ENCODE measurements at places on chromosomes 3 and 15. TPM values are rescaled to one million over a fixed set of nuclear protein-coding genes. Genes with fewer than 3 reads are reported as not detected.

DNA sequence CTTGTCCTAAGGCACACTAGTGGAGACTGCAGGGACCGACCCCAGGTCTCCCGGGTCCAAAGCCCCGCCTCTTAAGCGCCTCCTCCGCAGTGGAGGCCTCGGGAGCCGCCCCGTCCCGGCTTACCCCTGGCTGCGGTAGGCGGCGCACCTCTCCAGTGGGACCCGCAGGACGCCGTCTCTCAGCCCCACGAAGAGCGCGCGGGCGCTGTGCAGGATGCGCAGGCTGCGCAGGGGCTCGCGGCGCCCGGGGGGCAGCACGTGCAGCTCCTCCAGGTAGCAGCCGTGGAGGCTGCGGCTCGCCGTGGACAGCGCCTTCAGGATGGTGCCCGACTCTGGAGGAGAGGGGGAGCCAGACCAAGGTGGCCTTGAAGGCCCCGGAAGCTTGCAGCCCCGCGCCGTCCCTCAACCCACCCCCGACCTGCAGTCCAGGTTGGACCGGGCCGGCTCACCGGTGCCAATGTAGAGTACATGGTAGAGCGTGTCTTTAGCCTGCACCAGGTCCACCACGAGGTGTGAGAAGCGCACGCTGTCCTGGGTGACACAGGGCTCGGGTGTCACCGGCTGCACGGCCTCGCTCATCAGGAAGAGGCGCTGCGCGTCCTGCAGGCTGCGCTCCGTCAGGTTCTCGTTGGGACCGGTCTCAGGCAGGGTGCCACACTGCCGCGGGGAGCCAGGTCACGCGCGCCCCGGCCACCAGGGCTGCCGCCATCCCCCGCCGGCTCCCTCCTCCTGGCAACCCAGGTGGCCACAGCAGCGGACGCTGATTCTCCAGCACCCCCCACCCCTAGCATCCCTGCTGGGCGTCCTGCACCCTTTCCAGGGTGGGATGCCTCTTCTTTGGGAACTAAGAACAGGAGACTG lies 105.5 kb downstream of the SEMA5B start:
- H3K4me1 ChIP-seq, result peaks cover 8% of the 10 kb centered on the region
- H3K36me3 ChIP-seq, result no peaks in the 10 kb centered on the region
- peak overlapping the region; percentile 66 for H3K4me3 ChIP-seq
- peak; percentile 35 for DNase-seq
- no peak overlapping the region for H3K27ac ChIP-seq
- peaks cover 13% of the 10 kb centered on the region for H3K27me3 ChIP-seq

- no peaks in the 10 kb centered on the region for H3K36me3 ChIP-seq
- no peak overlapping the region for H3K4me3 ChIP-seq
- H3K4me1 ChIP-seq, result no peaks in the 10 kb centered on the region
- no peak overlapping the region for H3K27ac ChIP-seq
Observed at GRCh38 chr3:181316482-181316881, 326.9 kb upstream of the DNAJC19 start.

DNA sequence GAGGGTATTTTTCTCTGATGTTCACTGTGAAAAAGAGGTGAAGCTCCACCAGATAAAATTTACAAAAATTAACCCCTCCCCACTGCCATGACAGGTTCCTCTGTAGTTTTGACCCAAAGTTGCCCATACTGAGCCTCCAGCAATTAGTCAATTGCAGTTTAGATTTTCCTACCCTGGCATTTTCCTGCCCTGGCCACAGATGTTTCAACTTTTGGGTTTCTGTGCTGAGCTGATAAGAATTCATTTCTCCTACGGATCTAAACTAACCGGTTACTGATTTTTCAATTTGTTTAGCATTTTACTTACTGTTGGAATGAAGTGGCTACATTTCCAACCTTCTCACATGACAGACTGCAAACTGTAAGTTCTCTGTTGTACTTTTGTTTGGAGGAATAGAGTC lies 1346.1 kb upstream of the EPHA6 start:
- H3K27ac ChIP-seq, result no peak overlapping the region
- no peaks in the 10 kb centered on the region for H3K36me3 ChIP-seq
- no peak for DNase-seq
- H3K27me3 ChIP-seq, result no peaks in the 10 kb centered on the region
- no peaks in the 10 kb centered on the region for H3K4me1 ChIP-seq

DNA sequence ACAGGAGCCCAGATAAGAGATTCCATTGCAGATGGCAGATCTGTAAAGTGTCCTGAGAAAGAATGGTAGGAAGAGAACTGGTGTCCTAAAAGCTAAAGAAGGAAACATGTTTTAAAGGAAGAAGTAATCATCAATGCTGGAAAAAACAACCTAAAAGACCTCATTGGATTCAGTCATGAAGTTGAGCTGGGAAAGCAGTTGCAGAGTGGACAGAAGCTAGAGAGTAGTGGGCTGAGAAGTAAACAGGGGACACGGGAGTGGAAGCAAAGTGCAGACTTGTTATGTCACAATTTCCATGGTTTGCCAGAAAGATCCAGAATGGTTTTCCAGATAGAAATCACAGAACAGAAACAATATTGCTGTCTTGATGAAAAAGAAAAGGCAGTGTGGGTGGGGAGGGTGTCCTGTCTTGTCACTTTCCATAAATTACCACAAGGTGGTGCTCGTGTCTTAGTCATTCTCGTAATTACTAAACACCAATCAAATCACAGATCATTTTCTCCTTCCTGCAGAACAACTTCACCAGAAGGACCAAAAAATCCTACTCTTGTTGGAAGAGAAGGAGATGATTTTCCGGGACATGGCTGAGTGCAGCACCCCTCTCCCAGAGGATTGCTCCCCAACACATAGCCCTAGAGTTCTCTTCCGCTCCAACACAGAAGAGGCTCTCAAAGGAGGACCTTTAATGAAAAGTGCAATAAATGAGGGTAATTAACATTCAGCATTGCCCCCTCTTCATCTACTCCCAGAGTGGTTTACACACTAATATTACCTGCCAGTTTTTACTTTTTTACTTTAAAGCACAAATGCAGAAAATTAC lies 64.5 kb downstream of the KLHL25 start:
- DNase-seq, result no peak
- peaks cover 91% of the 10 kb centered on the region for H3K36me3 ChIP-seq
- no peak overlapping the region for H3K4me3 ChIP-seq
- peak overlapping the region; percentile 50 for H3K27ac ChIP-seq
- H3K27me3 ChIP-seq, result no peaks in the 10 kb centered on the region

- H3K27ac ChIP-seq, result no peak overlapping the region
- no peaks in the 10 kb centered on the region for H3K36me3 ChIP-seq
- no peaks in the 10 kb centered on the region for H3K4me1 ChIP-seq
- H3K27me3 ChIP-seq, result no peaks in the 10 kb centered on the region
- DNase-seq, result no peak
Observed at GRCh38 chr3:40267937-40268724, 41.4 kb upstream of the EIF1B start.

The GOLGA8B gene
- total RNA-seq, result 52.4 TPM

The ASB14 gene
- total RNA-seq, result not detected

The COPS2 gene
- total RNA-seq, result 53.1 TPM

The LMAN1L gene
- 2.2 TPM for total RNA-seq

The TTC21A gene
- total RNA-seq, result 15.9 TPM

The RTP1 gene
- not detected for total RNA-seq

The CCR9 gene
- total RNA-seq, result 0.44 TPM

The PRRT3 gene
- 4.2 TPM for total RNA-seq
